Gastrocnemius medialis (tissue), 4 donors: ENCODE measurements at places on chromosomes 5 and 9. TPM values are rescaled to one million over a fixed set of nuclear protein-coding genes. Genes with fewer than 3 reads are reported as not detected.

The PCDHGA1 gene
- 0.70 TPM for total RNA-seq

The ADGRD2 gene
- not detected for total RNA-seq

GRCh38 chr9:38680837-38681445 is 39.0 kb downstream of the FAM240B start:
- no peak for DNase-seq
- no peak overlapping the region for H3K4me3 ChIP-seq
- no peaks in the 10 kb centered on the region for H3K4me1 ChIP-seq
- H3K27ac ChIP-seq = no peak overlapping the region
- H3K27me3 ChIP-seq = no peaks in the 10 kb centered on the region
- H3K36me3 ChIP-seq = no peaks in the 10 kb centered on the region

DNA sequence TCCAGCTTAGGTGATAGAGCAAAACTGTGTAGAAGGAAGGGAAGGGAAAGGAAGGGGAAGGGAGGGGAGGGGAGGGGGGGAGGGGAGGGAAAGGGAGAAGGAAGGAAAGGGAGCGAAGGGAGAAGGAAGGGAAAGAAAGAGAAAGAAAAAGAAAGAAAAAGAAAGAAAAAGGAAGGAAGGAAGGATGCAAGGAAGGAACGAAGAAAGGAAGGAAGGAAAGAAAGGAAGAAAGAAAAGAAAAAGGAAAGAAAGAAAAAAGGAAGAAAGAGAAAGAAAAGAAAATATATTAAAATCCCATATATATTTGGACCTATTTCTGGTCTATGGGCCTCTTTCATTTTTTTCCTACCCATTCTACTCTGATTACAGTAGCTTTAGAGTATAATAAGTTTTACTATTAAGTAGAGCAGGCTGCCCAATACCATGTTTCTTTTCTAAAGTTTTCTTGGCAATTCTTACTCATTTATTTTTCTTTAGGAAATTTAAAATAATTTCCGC is 229.1 kb downstream of the AUH start:
- no peak for DNase-seq
- H3K36me3 ChIP-seq = no peaks in the 10 kb centered on the region
- H3K27me3 ChIP-seq = no peaks in the 10 kb centered on the region
- H3K4me1 ChIP-seq = no peaks in the 10 kb centered on the region

The GPR21 gene
- total RNA-seq = not detected

- H3K27ac ChIP-seq = no peak overlapping the region
- H3K4me1 ChIP-seq = no peaks in the 10 kb centered on the region
- no peak for DNase-seq
- no peak overlapping the region for H3K4me3 ChIP-seq
Measured at GRCh38 chr9:38686933-38687332, 33.0 kb downstream of the FAM240B start.

The ARL10 gene
- 1.5 TPM for total RNA-seq

The HRH2 gene
- total RNA-seq = 1.0 TPM

DNA sequence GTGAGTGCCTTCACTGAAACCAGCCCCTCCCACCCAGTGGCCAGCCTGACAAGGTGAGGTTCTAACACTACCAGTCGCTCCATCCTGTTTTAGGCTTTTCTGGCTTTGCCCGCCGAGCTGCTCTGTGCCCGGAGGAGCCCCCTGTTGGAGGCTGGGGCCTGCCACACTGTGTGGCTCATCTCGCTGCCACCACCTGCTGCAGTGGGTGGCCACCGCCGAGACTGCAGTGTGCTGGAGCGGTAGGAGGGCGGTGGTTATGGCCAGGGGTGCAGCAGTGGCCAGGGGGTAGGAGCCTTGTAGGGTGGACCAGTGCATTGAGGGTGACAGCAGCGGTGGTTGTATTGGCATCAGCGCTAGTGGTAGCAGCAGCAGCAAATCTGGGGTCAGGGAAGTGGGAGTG is 74.7 kb upstream of the PCAT7 start:
- H3K4me3 ChIP-seq = no peak overlapping the region
- H3K27me3 ChIP-seq = no peaks in the 10 kb centered on the region
- no peak overlapping the region for H3K27ac ChIP-seq
- DNase-seq = no peak
- H3K36me3 ChIP-seq = no peaks in the 10 kb centered on the region
- no peaks in the 10 kb centered on the region for H3K4me1 ChIP-seq

The NMUR2 gene
- total RNA-seq = not detected

DNA sequence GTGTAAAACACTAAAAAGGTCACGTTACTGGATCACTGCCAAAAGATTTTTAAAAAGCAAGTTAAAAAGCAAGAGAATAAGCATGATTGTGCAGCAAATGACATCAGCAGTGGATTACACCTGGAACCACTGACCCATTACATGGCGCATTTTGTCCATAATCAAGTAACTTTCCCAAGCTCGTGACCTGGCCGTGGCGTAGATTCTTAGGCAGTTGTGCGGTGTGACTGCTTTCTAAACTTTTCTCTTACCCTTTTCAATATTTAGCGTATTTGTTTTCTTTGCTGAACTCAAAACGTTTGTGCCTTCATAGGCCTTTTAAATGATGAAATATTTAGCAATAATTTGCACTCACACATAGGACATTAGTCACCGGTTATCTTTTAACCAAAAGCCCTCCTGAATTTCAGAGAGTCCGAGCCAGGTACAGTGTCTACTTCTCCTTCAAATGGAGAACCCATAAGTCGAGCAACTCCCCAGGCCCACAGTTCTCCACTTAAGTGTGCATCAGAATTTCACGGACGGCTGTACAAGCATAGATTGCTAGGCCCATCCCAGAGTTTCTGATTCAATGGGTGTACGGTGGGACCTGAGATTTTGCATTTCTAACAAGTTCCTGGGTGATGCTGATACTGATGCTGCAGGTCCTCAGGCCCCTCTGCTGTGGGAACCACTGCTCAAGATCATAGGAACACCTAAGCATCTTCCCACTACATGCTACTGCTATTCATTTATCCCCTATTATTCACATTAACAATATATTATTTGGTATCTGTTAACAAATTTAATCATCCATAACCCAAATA is 144.4 kb downstream of the GLIS3 start:
- no peaks in the 10 kb centered on the region for H3K4me1 ChIP-seq
- DNase-seq = no peak
- no peaks in the 10 kb centered on the region for H3K27me3 ChIP-seq
- H3K36me3 ChIP-seq = no peaks in the 10 kb centered on the region
- no peak overlapping the region for H3K27ac ChIP-seq

- H3K36me3 ChIP-seq = no peaks in the 10 kb centered on the region
- no peak for DNase-seq
- H3K4me1 ChIP-seq = no peaks in the 10 kb centered on the region
- H3K27ac ChIP-seq = no peak overlapping the region
Measured at GRCh38 chr9:124697326-124698200, 73.5 kb downstream of the NR6A1 start.

GRCh38 chr5:178407646-178408045 is 175.0 kb upstream of the PHYKPL start:
- H3K4me3 ChIP-seq = no peak overlapping the region
- no peaks in the 10 kb centered on the region for H3K36me3 ChIP-seq
- no peak overlapping the region for H3K27ac ChIP-seq
- no peaks in the 10 kb centered on the region for H3K27me3 ChIP-seq
- DNase-seq = no peak
- H3K4me1 ChIP-seq = no peaks in the 10 kb centered on the region

DNA sequence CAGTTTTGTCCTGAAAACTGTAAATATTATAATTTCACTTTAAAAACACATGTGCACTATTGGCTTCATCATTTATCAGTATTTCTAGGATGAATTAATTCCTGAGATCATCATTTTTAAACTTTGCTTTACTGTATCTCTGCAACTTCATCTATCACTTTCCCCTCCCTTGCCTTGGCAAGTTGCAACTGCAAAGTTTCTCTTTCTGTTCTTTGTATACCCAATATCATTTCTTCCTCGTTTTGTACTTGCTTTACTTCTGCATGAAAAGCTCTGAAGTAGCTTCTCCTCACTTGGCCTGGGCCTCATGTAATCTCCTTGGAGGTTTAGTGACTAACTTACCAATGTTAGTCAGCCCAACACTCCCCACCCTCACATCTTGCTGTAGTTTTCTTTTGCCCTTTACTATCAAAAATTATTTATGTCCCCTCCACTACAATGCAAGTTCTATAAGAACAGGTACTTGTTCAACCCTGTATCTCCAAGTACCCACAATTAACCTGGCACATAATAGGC is 12.8 kb downstream of the C5orf63 start:
- H3K27ac ChIP-seq = no peak overlapping the region
- no peak for DNase-seq
- no peaks in the 10 kb centered on the region for H3K27me3 ChIP-seq
- H3K4me3 ChIP-seq = no peak overlapping the region
- H3K4me1 ChIP-seq = no peaks in the 10 kb centered on the region

- no peaks in the 10 kb centered on the region for H3K36me3 ChIP-seq
- H3K27ac ChIP-seq = no peak overlapping the region
- no peaks in the 10 kb centered on the region for H3K27me3 ChIP-seq
- H3K4me1 ChIP-seq = no peaks in the 10 kb centered on the region
- no peak overlapping the region for H3K4me3 ChIP-seq
Measured at GRCh38 chr5:110917161-110917875, 154.2 kb upstream of the TSLP start.

The CARTPT gene
- not detected for total RNA-seq

DNA sequence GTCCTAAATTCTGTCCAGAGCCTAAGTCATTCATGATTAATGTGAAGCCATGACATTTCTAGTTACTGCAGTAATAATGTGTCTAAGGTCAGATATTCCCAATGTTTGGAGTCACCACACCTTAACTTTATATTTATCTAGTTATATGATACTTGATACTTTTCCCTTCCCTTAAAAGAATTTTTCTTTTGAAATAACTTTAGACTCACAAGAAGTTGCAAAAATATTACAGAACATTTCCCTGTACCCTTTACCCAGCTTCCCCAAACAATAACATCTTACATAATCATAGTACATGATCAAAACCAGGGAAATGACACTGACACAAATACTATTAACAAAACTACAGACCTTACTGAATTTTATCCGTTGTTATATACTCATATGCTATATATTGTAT is 150.0 kb upstream of the GNA14 start:
- no peaks in the 10 kb centered on the region for H3K4me1 ChIP-seq
- H3K36me3 ChIP-seq = peaks cover 4% of the 10 kb centered on the region
- no peaks in the 10 kb centered on the region for H3K27me3 ChIP-seq
- no peak for DNase-seq
- no peak overlapping the region for H3K4me3 ChIP-seq

DNA sequence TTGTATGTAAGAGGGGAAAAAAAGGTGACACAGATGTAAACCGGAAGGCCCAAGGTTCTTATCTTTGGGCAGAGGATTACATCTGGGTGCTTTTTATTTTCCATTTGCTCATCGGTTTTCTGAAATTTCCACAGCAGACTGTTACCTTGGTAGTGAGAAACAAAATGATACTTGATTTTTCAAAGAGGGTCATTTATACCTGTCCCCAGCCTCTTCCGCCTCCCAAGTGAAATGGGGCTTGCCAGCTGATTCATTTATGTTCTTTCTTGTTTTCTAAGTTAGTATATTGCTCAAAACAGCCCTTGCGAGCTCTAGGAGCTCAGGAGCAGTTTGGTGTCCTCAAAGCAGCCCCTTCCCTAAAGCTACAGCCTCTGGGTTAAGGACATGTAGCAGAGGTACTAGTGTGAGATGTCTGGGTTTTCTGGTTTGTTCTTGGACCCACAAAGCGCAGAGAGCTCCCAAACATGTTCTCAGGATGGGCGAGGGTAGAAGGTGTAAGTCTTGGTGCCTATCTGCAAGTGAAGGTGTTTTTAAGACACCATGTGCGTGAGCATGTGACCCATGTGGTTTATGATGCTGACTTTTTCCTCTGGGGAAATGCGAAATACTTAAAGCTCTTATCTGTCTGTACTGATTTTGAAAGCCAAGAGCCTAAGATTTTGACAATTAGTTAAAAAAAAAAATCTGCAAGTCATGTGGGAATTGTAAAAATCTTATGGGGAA is 38.3 kb downstream of the DAPK1 start:
- H3K27me3 ChIP-seq = no peaks in the 10 kb centered on the region
- H3K4me3 ChIP-seq = no peak overlapping the region
- no peak overlapping the region for H3K27ac ChIP-seq
- DNase-seq = no peak
- no peaks in the 10 kb centered on the region for H3K4me1 ChIP-seq

GRCh38 chr5:160466889-160467554 is 45.4 kb downstream of the PTTG1 start:
- H3K4me1 ChIP-seq = peaks cover 3% of the 10 kb centered on the region
- H3K36me3 ChIP-seq = no peaks in the 10 kb centered on the region
- no peak overlapping the region for H3K27ac ChIP-seq

The ASPN gene
- total RNA-seq = 4.2 TPM

DNA sequence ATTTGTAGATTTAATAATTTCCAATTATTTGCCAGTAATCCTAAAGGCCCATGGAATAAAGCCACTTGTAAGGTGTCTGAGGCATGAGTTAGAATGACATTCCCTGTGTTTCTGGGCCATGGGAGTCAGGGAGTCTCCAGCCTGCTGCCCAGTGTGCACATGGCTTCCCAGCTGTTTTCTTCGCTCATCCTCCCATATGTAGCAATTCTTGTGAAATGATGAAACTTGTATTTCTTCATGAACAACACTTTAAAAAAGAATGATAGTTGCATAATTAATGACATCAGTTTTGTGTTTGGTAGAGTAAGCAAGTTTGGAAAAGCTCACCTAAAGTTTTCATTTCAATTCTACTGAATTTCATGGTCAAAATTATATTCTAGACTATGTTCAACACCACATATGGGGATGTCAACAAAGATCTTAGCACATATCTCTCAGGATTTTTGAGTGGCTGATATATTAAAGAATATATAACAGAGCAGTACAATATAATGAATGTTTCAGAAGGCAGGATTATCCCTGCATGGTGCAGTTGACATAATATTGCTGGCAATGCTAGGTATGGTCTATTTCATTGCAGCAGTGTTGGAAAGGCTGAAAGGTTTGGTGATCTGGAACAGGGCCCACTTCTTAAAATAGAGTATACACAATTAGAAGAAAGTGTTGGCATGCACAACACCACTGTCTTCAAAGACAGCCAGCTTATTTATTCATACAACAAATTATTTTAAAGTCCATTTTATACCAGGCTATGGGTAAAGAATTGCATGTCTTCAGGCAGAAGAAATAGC is 44.7 kb downstream of the GRIN3A start:
- H3K27me3 ChIP-seq = no peaks in the 10 kb centered on the region
- DNase-seq = no peak
- no peak overlapping the region for H3K4me3 ChIP-seq
- no peak overlapping the region for H3K27ac ChIP-seq
- no peaks in the 10 kb centered on the region for H3K36me3 ChIP-seq
- H3K4me1 ChIP-seq = peaks cover 2% of the 10 kb centered on the region

DNA sequence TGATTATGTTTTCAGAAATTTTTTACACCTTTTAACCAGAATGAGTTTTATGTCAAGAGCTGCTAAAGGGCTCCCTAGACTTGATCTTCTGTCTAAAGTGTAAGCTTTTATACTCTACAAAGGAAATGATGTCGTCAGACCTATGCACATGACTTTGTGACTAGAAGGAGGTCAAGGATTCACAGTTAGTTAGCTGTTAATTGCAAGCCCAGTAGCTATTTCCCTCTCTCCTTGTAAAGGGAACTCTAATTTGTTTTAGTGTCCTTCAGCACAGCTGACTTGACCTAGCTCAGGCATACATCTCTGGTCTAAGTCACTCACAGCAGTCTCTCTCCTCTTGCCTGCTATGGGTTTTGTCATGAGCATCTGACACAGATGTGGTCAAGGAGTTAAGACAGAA is 173.5 kb upstream of the NREP start:
- no peak overlapping the region for H3K4me3 ChIP-seq
- H3K27ac ChIP-seq = no peak overlapping the region
- DNase-seq = no peak
- no peaks in the 10 kb centered on the region for H3K36me3 ChIP-seq
- H3K27me3 ChIP-seq = no peaks in the 10 kb centered on the region
- H3K4me1 ChIP-seq = no peaks in the 10 kb centered on the region

- H3K27me3 ChIP-seq = no peaks in the 10 kb centered on the region
- no peaks in the 10 kb centered on the region for H3K36me3 ChIP-seq
- peaks cover 18% of the 10 kb centered on the region for H3K4me1 ChIP-seq
- H3K4me3 ChIP-seq = no peak overlapping the region
- no peak overlapping the region for H3K27ac ChIP-seq
Measured at GRCh38 chr9:81375187-81376100, 313.9 kb downstream of the TLE1 start.
